IPS DF 6.9 (cell line): ENCODE measurements at places on chromosomes 5 and 9.

- H3K36me3 ChIP-seq: peaks cover 24% of the 10 kb centered on the region; the same call in 1 of the 2 replicates
- no peaks in the 10 kb centered on the region for H3K27me3 ChIP-seq
- no peak for DNase-seq
- peak overlapping the region; percentile 88 for H3K4me3 ChIP-seq
- H3K4me1 ChIP-seq: no peaks in the 10 kb centered on the region
Measured at GRCh38 chr5:138179277-138179857, 455 bp downstream of the KIF20A start.

GRCh38 chr5:50576686-50577256 lies 89.7 kb upstream of the PARP8 start:
- no peaks in the 10 kb centered on the region for H3K4me1 ChIP-seq
- no peaks in the 10 kb centered on the region for H3K36me3 ChIP-seq
- no peak for DNase-seq
- no peaks in the 10 kb centered on the region for H3K27me3 ChIP-seq

DNA sequence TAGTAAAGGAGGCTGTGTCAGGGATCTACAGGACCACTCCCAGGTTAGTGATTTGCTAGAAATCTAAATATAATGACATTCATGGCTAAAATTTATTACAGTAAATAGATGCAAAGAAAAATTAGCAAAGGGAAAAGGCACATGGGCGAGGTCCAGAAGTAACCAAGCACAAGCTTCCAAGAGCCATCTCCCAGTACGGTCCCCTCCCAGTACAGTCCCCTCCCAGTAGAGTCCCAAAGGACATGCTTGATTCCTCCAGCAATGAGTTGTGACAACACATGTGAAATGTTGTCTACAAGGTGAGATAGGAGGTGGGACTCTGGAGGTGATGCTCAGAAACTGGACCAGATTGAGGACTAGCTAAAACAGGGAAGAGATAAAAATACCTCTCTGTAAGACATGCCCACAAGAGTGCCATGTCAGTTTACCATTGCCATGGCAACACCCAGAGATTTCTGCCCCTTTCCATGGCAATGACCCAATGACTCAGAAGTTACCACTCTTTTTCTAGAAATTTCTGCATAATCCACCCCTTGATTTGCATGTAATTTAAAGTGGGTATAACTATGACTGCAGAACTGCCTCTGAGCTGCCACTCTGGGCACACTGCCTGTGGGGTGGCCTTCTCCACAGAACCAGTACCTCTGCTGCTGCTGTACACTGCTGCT lies 27.9 kb upstream of the CEMIP2 start:
- no peak overlapping the region for H3K27ac ChIP-seq
- no peaks in the 10 kb centered on the region for H3K36me3 ChIP-seq
- H3K27me3 ChIP-seq: no peaks in the 10 kb centered on the region
- no peaks in the 10 kb centered on the region for H3K4me1 ChIP-seq

- H3K4me1 ChIP-seq: no peaks in the 10 kb centered on the region
- H3K27me3 ChIP-seq: no peaks in the 10 kb centered on the region
- DNase-seq: no peak
- H3K36me3 ChIP-seq: no peaks in the 10 kb centered on the region
- H3K4me3 ChIP-seq: no peak overlapping the region
- no peak overlapping the region for H3K27ac ChIP-seq
Measured at GRCh38 chr9:13268469-13268868, 11.0 kb downstream of the MPDZ start.

- H3K4me3 ChIP-seq: no peak overlapping the region
- H3K4me1 ChIP-seq: peaks cover 3% of the 10 kb centered on the region; the same call in 1 of the 2 replicates
- H3K27ac ChIP-seq: no peak overlapping the region
- no peaks in the 10 kb centered on the region for H3K27me3 ChIP-seq
- no peak for DNase-seq
Measured at GRCh38 chr9:94785215-94786169, 59.0 kb downstream of the AOPEP start.

DNA sequence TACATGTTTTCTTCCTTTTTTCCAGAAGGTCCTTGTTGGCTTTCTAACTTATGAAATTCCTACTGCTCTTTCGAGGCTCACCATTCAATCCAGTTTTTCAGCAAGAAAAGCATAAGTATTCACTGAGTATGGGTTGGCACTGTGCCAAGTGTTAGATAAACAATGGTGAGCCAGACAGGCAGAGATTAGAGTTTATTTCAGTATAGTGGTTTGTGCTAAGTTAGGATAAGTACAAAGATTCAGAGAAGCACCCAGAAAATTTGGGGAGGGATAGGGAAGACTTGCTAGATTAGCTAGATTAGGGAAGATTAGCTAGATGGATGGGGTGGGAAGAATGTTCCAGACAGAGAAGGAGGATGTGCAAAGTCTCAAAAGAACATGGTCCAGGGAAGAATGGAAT lies 122.9 kb downstream of the OXCT1 start:
- no peak overlapping the region for H3K27ac ChIP-seq
- no peak overlapping the region for H3K4me3 ChIP-seq
- no peaks in the 10 kb centered on the region for H3K36me3 ChIP-seq
- DNase-seq: no peak

DNA sequence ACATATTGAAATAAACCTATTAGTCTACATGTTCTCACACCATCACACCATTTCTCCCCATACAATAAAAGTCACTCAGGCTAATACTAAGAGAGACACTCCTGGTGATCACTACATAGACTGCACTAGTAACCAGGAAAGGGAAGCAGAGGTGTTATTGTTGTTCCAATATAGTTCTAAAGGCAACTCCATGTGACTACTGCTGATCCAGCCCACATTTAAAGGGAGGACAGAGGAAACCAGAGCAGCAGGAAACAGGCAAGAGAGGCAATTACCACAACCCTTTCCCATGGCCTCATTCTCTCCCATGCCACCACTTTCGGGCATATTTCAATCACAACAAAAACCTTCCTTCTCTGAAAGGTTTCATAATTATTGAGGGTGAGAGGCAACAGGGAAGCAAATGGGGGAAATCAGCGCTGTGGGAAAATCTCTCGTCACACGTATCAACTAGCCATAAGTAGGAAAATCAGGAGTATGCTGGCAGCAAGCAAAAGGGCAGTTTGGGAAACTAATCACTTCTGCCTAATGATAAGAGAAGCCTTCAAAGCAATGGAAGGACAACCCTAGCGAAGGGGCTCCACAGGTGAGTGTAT lies 1.8 kb downstream of the UBAP2 start:
- H3K27me3 ChIP-seq: no peaks in the 10 kb centered on the region
- no peaks in the 10 kb centered on the region for H3K36me3 ChIP-seq
- no peak overlapping the region for H3K4me3 ChIP-seq
- DNase-seq: no peak
- H3K27ac ChIP-seq: no peak overlapping the region

- H3K27ac ChIP-seq: no peak overlapping the region
- H3K4me3 ChIP-seq: no peak overlapping the region
- no peaks in the 10 kb centered on the region for H3K27me3 ChIP-seq
Measured at GRCh38 chr9:126947529-126947928, 32.9 kb downstream of the RALGPS1 start.

DNA sequence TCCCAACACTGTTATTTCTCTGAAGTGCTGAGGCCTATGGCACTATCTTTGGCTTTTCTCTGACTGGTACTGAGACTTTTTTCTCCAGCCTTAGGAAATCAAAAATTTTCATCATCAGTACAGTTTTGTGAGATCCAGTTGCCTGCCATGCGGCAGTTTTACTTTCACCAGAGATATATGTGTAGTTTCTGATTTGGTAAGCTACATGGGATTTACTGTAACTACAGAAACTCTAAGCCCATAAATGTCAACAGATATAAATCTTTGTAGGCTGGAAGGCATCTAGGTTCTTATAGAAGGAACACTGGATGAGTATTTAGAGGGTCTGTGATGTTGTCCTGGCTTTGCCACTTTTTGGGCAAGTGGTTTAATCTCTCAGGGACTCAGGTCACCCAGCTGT lies 69.0 kb downstream of the DOCK2 start:
- H3K4me3 ChIP-seq: no peak overlapping the region
- no peaks in the 10 kb centered on the region for H3K4me1 ChIP-seq
- DNase-seq: no peak
- H3K27me3 ChIP-seq: no peaks in the 10 kb centered on the region
- no peaks in the 10 kb centered on the region for H3K36me3 ChIP-seq
- H3K27ac ChIP-seq: no peak overlapping the region

DNA sequence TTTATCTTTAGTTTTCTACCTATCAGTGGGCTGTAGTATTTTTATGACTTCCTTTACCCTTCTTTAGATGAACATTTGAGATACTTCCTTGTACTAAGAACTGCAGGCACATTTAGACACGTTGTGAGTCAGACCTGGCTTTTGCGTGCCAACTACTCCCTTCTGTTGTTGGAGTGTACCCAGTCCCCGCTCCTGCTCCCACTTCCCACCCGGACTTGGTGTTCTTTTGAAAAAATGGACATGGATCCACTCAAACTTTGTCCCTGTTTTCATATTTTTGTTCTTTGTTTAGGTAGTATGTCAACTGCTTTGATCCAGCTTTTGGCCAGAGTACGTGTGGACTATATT lies 60.7 kb downstream of the PARP8 start:
- H3K36me3 ChIP-seq: no peaks in the 10 kb centered on the region
- H3K4me3 ChIP-seq: no peak overlapping the region
- no peak overlapping the region for H3K27ac ChIP-seq
- no peaks in the 10 kb centered on the region for H3K27me3 ChIP-seq
- DNase-seq: no peak

- H3K27ac ChIP-seq: no peak overlapping the region
- DNase-seq: no peak
- no peaks in the 10 kb centered on the region for H3K36me3 ChIP-seq
- H3K4me3 ChIP-seq: no peak overlapping the region
- H3K4me1 ChIP-seq: no peaks in the 10 kb centered on the region
Measured at GRCh38 chr5:13992795-13993194, 48.3 kb upstream of the DNAH5 start.

DNA sequence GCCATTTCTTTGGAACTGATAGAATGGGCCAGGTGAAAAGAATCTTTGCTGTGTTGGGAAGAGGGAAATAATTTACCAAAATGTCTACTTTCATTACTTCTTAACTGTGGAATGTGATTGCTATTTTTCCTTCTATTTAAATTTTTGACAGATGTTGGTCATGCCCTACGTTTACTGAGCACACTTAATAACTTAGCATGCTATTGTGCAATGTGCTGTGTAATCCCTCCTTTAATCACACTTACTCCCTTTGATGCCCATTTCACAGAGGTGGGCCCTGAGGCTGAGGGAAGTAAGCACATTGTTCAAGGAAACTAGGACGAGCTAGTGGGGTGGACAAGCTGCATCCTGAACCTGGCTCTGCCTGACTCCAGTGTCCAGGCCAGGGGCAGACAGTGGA lies 47.8 kb upstream of the INSYN2B start:
- H3K27me3 ChIP-seq: no peaks in the 10 kb centered on the region
- DNase-seq: no peak
- H3K36me3 ChIP-seq: no peaks in the 10 kb centered on the region
- H3K4me3 ChIP-seq: no peak overlapping the region
- H3K27ac ChIP-seq: no peak overlapping the region

DNA sequence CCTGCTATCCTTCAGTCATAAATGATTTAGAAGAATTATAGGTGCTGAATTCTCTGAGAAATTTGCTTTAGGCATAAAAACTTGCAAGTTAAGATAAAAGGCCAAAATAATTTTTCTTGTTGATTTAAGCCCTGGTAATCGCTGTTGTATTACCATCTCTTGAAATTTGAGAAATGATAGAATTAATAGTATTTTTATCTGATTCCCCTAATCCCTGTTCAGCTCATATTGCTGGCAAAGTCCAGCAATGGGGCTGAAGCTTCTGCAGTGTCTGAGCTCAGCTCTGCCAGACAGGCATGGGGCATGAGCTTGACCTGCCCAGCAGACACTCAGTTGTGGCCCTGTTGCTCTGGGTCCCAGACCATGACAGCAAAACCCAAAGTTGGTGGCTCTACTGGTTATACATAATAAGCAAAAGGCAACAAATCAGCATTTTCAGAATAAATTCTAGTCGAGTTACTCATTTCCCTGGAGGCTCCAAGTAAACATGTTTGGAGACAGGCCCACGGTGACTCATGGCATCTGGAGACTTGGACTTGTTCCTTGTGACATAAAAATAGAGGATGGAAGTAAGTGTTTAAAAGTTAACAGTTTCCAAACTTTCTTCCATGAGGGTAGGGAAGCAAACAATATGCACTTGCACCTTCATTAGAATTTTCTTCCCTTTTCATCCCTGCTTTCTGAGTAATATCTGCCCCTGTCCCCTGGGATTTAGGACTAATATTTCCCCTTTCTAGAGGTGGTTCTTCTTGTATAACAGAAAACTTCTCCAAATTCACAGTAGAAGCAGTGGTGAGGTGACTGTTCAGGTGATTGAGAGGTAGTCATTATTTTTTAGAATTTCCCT lies 60.2 kb upstream of the SLC2A8 start:
- no peak for DNase-seq
- no peaks in the 10 kb centered on the region for H3K36me3 ChIP-seq
- no peak overlapping the region for H3K27ac ChIP-seq
- no peak overlapping the region for H3K4me3 ChIP-seq
- no peaks in the 10 kb centered on the region for H3K27me3 ChIP-seq

DNA sequence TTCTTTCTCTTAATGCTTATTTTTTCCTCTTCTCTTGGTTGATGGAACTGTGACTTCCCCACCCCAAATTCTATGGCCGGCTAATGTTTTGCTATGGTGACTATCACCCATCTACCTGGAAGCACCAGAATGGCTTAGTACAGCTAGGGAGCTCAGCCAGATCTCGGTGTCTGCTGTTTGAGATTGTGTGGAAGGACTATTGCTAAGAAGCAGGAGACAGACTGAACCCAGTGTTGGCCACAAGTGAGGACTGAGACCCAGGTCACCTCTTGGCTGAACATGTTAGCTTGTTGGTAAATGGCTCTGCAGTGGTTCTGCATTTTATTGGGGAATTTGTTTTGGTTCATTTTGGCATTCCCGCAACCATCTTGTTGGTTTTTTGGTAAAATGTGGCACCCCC lies 2.7 kb downstream of the PRRC2B start:
- no peak overlapping the region for H3K27ac ChIP-seq
- peaks cover 10% of the 10 kb centered on the region; the same call in 1 of the 2 replicates for H3K4me1 ChIP-seq
- no peak overlapping the region for H3K4me3 ChIP-seq
- no peaks in the 10 kb centered on the region for H3K27me3 ChIP-seq

- no peaks in the 10 kb centered on the region for H3K4me1 ChIP-seq
- H3K36me3 ChIP-seq: no peaks in the 10 kb centered on the region
- H3K4me3 ChIP-seq: no peak overlapping the region
- H3K27ac ChIP-seq: no peak overlapping the region
- no peaks in the 10 kb centered on the region for H3K27me3 ChIP-seq
Measured at GRCh38 chr5:42915306-42915866, 103.7 kb upstream of the SELENOP start.

GRCh38 chr5:156951359-156951758 lies 11.7 kb downstream of the TIMD4 start:
- no peaks in the 10 kb centered on the region for H3K36me3 ChIP-seq
- H3K4me3 ChIP-seq: no peak overlapping the region

DNA sequence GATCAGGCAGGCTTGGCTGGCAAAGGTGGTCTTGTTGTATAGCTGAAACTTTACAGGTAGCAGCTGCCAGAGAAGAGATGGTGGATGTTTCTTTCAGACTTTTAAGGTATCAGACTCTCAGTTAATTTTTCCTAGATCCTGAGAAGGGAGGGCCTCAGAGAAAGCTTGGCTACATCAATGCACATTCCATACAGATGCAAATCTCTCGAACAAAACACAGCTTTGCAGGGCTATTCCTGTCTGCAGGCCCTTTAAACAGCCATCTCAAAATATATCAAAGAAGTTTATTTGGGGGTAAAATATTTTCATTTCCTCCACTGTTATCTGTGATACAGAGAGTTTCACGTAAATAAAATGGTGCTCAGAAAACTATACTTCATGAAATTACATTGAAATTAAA lies 1584.4 kb downstream of the EFNA5 start:
- peaks cover 3% of the 10 kb centered on the region; the same call in 1 of the 2 replicates for H3K4me1 ChIP-seq
- DNase-seq: peak; percentile 16
- H3K27me3 ChIP-seq: no peaks in the 10 kb centered on the region
- no peak overlapping the region for H3K27ac ChIP-seq
- H3K4me3 ChIP-seq: no peak overlapping the region
